ENCODE measurements at places on chromosomes 12 and 14. TPM values are rescaled to one million over a fixed set of nuclear protein-coding genes. Genes with fewer than 3 reads are reported as not detected.

Gene GPR137C
- 3.9 TPM for total RNA-seq

Gene MYF6
- total RNA-seq: not detected

Gene GPR132
- 1.7 TPM for total RNA-seq

Gene BIN2
- total RNA-seq: 4.0 TPM

Gene PROX2
- total RNA-seq: not detected

DNA sequence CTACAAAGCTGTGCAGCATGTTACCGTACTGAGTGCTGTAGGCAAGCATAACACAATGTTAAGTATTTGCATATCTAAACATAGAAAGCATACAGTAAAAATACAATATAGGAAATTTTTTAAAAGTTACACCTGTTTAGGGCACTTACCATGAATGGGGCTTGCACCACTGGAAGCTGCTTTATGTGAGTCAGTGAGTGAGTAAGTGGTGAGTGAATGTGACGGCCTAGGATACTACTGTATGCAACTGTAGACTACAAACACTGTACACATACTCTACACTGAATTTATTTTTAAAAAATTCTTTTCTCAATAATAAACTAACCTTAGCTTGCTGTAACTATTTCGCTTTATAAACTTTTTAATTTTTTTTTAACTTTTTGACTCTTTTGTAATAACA, 82.1 kb upstream of the FSCB start:
- DNase-seq: no peak

DNA sequence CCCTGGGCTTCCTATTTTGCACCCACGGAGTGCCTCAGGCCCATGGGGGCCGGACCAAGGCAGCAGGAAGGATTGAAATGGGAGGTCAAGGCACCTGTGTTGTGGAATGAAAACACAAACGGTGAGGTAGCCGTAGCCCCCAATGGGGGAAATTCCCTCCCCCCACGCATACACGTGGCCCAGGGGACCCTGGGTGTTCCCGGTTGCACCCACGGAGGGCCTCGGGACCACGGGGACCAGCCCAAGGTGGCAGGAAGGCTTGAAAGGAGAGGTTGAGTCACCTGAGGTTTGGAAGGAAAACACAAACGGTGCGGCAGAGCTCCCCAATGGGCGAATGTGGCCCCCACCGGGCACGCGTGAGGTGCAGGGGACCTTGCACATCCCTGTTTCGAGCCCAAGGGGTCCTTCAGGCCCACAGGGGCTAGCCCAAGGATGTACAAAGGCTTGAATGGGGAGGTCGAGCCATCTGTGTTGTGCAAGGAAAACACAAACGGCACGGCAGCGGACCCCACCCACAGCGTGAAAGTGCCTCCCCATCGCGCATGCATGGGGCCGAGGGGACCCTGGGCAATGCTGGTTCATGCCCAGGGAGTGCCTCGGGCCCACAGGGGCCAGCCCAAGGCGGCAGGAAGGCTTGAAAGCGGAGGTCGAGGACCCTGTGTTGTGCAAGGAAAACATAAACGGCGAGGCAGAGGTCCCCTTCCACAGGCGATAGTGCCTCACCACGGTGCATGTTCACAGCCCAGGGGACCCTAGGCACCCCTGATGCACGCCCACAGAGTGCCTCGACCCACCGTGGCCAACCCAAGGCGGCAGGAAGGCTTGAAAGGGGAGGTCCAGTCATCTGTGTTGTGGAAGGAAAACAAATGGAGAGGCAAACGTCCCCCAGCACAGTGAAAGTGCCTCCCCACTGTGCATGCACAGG, 376.7 kb downstream of the ALG10 start:
- DNase-seq: no peak

DNA sequence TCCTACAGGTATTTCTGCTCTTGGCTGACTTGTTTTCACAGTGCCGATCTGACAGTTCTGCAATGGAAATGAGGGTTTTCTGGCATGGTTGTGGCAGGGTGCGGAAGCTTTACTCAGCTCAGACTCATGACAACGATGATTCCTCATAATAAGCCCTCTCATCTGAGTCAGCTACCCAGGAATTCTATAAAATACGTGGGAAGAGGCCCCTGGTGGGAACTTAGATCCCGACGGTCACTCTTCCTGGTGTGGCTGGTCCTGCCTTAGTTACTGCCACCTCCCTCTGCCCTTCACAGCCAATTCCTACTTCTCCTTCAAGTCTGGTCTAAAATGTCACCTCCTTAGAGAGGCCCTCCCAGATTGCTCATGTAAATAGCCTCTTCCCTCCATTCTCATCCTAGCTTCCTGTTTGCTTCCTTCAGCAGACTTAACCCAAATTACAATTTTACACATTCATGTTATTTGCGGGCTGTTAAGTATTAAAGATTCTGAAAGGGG, 104.2 kb upstream of the MAP1LC3B2 start:
- DNase-seq: no peak

GRCh38 chr14:20583908-20584307, 3.9 kb downstream of the RNASE11 start:
- DNase-seq: no peak

GRCh38 chr12:125440399-125440798, 375.2 kb downstream of the AACS start:
- DNase-seq: no peak

DNA sequence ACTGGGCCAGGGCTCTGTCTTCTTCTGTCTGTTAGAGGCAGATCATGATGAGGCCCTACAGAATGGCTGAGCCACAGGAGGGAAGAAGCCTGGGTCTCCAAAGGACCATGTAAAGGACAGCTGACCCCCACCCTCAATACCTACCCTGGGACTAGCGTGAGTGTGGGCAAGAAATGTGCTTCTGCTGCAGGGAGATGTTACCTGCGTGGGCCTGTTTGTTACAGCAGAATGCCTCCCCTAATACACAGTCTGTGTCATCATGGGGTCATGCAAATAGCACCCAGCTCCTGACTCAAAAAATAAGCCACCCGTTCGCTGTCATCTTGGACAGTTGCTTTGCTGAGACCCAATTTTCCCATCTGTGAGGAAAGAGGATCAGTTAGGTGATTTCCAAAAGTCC, 90.6 kb downstream of the CALM1 start:
- DNase-seq: no peak

DNA sequence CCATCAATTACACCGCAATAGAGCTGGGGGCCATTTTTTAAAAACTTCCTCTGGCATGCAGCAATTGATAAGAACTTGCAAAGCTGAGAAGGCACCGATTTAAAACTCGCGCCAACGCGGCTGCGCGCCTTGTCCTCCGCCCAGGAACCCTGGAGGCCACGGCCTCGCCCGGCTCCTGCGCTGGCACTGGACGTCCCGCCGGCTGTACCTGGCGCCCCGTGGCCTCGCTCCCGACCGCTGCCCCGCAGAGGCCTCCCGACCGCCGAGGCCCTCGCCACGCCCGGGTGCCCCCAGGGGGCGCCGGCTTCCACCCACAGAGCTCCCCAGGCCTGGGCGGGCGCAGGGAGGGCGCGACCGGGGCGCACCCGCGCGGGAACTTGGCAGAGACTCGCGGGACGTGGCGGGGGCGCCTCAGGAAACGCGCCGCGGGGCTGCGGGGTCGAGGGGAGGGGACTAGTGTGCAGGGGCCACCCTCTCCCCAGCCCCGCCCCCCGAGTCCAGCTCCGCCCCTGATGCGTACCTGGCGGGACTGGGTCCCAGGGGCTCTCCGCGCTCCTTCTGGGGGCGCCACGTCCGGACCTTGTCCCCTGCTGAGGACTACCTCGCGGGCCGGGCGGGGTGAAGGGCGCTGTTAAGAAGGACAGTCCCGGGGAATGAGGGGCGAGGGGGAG, 65.7 kb downstream of the TNFAIP2 start:
- DNase-seq: peak; percentile 80

GRCh38 chr12:46373301-46374296, 1.0 kb upstream of the SLC38A2 start:
- DNase-seq: peak; percentile 84

GRCh38 chr12:77924703-77925102, 94.0 kb downstream of the NAV3 start:
- peak; percentile 17 for DNase-seq

- DNase-seq: no peak
Observed at GRCh38 chr14:31567655-31568054, 6.5 kb downstream of the NUBPL start.
